ENCODE measurements at places on chromosomes 12 and 14. TPM values are rescaled to one million over a fixed set of nuclear protein-coding genes. Genes with fewer than 3 reads are reported as not detected.

- DNase-seq: no peak
These were observed 72.8 kb downstream of the PITPNM2 start for GRCh38 chr12:123078120-123078465.

GRCh38 chr14:22846811-22847307 lies 10.5 kb downstream of the MMP14 start:
- peak; percentile 86 for DNase-seq

DNA sequence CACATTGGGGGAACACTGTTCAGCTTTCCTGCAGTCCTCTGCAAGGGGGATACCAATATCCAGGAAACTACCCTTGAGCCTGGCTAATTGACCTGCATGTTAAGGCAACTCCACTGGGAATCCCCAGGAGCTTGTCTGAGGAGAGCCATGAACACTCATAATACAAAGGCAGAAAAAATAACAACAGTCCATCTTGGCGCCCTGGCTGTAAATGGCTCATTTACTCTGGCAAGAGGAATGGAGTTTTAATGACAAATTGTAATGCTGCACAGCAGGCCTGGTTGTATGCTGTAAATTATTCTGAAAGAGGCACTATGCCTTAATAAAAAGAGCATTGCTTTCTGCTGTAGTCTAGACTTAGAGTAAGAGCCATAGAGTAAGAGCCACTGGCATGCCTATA lies 58.3 kb downstream of the SLC8A3 start:
- DNase-seq: no peak

DNA sequence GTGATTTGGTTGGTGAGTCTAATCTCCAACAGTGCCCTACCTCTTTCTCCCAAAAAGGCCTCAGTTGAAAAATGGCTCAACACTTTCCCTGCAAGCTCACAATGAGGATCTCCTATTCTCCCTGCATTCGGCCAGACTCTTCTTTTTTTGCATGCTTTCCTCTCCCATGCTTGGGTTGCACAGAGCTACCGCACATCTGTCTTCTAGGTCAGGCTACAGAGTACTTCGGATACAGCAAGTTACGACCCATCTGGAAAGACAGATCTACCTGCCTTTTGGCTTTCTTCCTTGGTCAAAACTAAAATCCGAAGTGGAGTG lies 305 bp upstream of the SLC16A7 start:
- DNase-seq: no peak

- no peak for DNase-seq
These were observed 36.0 kb downstream of the ANKRD9 start for GRCh38 chr14:102473559-102473958.

The RTRAF gene
- total RNA-seq: 140 TPM

DNA sequence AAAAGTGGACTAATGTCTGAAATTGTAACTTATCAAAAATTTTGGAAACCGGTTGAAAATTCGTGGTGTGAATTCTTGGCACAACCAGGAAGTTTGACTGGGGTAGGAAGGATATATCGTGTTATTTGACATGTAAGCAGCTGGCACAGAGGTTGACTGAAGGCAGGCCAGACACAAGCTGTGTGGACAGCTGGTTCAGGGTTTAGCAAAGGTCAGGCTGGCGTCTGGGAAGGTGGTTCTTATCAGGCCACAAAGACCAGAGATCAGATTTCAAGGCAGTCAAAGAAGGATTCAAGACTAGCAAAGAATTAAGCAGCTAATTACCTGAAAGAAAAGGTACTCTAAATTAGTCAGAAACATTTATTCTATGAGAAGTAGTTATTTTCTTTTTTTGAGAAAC lies 450.2 kb upstream of the MDGA2 start:
- DNase-seq: no peak

- no peak for DNase-seq
These were observed 477.3 kb upstream of the FLRT2 start for GRCh38 chr14:85052646-85053045.

DNA sequence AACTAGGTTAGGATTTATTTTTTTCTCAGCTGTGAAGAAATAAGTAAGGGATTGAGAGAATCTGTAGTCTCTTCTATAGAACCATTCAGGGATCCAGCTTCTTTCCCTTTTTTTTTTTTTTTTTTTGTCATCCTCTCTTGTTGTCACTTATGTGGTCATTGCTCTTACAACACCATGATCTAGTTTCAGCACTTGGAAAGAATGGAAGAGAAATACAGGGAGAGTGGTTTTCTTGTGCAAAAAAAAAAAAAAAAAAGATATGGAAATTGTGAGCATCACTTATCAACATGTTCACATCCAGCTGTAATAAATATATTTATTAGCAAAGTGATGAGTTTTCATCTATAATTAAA lies 599.3 kb downstream of the SLC6A15 start:
- DNase-seq: no peak

- DNase-seq: no peak
These were observed 6.1 kb downstream of the HOXC5 start for GRCh38 chr12:54038871-54039414.

The TAS2R50 gene
- 2.0 TPM for total RNA-seq

The NFKBIA gene
- 418 TPM for total RNA-seq

GRCh38 chr14:44040561-44040960 lies 466.5 kb downstream of the FSCB start:
- no peak for DNase-seq

GRCh38 chr12:125544960-125545359 lies 479.7 kb downstream of the AACS start:
- DNase-seq: no peak

GRCh38 chr14:61621444-61621843 lies 73.9 kb upstream of the HIF1A start:
- no peak for DNase-seq

GRCh38 chr12:80925237-80925636 lies 12.5 kb downstream of the LIN7A start:
- DNase-seq: no peak

All from mesenteric fat pad (tissue), 1 donor.